ENCODE measurements at places on chromosomes 11 and 22. TPM values are rescaled to one million over a fixed set of nuclear protein-coding genes. Genes with fewer than 3 reads are reported as not detected.

DNA sequence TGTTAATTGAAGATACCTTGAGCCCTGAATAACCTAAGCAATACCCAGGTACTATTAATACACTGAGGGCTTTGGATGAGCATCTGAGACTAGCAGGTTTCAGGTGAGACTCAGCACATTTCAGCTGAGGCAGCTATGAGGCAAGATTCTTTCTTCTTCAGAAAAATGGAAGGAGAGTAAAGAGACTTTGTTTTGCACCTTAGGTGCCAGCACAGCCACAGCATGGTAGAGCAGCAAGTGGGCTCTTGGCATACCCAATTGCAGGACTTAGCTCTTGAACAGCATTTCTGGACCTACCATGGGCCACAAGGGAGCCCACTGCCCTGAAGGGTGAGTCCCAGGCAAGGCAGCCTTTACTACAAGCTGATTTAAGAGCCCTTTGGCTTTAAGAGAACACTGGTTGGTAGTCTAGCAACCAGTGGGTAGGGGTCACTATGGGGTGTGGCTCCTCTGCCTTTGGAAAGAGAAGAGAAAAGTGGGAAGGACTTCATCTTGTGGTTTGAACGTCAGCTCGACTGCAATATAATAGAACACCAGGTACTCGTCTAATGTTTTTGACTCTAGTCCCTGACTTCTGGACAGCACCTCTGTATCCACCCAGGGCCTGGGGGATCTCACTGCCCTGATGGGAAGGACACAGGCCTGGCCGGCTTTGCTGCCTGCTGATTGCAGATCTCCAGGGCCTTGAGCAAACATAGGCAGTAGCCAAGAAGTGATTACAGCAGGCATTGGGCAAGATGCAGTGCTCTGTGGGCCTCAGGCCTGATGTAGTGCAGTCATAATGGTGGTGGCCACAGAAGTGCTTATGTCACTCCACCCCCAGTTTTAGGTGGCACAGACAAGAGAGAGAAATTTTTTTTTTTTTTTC, 73.3 kb downstream of the GLYATL1 start:
- no peak overlapping the region for H3K4me3 ChIP-seq
- no peak for DNase-seq
- H3K27ac ChIP-seq, result no peak overlapping the region
- H3K36me3 ChIP-seq, result no peaks in the 10 kb centered on the region

DNA sequence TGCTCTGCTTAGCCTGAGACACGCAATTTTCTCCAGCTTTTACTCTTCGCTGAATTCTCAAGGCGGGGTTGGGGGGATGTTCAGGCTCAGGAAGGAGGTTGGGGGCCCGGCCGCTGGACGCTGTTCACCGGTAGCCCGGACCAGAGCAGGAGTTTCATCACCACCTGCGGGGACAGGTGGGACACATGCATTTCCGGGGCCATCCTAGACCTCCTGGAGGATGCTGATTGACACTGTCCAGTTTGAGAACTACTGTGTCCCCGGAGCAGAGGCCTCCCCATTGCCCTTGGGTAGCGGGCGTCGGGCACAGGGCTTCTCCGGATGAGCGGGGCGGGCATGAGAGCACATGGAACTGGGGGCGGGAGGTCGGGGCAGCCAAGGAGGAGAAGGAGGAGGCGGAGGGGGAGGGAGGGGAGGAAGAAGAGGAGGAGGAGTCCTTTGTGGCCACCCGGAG, 144.0 kb upstream of the GRK3 start:
- DNase-seq, result no peak
- no peaks in the 10 kb centered on the region for H3K4me1 ChIP-seq
- H3K27me3 ChIP-seq, result no peaks in the 10 kb centered on the region
- H3K4me3 ChIP-seq, result no peak overlapping the region
- H3K27ac ChIP-seq, result no peak overlapping the region

DNA sequence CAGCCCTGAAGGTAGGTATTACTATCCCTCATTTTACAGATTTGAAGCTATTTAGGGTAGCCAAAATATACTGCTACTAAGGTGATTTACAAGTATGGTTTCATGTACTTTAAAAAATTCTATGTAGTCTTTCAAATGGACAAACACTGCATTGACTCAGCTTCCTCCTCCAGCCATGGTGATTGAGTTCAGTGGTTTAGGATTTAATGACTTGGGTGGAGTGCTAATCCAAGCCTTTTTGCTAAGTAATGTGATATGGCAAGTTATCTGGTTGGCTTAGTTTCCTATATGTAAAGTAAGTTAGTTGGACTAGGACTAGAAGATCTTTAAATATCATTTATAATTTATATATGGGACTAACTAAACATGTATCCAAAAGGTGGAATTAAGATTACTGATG, 77.9 kb downstream of the ARHGAP20 start:
- no peaks in the 10 kb centered on the region for H3K27me3 ChIP-seq
- H3K27ac ChIP-seq, result no peak overlapping the region
- no peak for DNase-seq
- peaks cover 2% of the 10 kb centered on the region for H3K36me3 ChIP-seq
- H3K4me1 ChIP-seq, result no peaks in the 10 kb centered on the region

DNA sequence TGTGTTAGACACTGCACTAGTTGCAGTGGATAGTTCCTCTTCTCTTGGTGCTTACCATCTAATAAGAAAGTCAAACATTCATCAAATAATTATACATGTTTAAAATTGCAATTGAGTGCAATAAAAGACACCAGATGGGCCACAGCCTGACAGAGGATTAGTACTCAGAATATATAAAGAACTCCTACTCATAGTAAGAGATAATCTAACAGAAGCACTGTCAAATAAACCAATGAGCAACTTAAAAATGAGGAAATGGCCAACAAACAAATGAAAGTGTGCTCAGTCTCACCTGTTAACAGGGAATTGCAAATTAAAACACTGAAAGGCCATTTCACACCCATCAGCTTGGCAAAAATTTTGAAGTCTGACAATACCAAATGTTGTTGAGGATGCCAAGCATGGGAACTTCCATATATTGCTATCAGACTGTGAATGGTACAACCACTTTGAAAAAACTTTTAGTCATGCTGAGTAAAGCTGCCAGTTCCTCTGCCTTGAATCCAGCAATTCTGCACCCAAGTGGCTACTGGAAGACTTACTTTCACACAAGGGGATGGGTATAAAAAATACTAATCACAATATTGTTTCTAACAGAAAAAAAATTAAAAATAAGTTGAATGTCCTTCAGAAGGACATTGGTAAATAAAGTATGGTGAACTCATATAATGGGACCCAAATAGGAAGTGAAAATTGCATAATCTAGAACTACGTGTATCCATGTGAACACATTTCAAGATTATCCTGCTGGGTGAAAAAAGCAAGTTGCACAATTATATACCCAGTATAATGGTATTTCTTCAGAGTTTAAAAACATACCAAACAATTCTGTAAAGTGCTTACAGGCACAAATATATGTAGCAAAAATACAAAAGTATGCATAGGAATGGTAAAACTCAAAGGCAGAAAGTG, 41.4 kb upstream of the CREB3L1 start:
- no peak for DNase-seq
- H3K36me3 ChIP-seq, result no peaks in the 10 kb centered on the region
- H3K4me3 ChIP-seq, result no peak overlapping the region
- no peak overlapping the region for H3K27ac ChIP-seq

DNA sequence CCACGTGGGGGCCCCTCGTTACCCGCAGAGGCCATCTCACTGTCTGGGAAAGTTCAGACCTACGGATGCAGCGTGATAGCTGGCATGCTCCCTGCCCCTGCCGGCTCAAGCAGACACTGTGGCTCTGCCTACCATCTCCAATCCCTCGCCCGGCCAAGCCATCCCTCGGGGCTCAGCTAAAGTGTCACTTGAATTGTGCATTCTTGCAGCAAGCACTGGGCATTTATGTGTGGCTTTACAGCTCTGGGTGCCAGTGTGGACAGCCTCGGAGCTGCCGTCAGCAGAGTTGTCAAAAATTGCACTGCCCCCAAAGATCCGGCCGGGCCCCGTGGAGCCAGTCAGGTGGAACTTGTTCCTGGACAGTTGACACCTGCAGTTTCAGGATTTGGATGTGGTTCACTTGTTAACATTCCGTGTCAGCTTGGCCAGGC, 75.0 kb upstream of the FGF3 start:
- H3K36me3 ChIP-seq, result no peaks in the 10 kb centered on the region
- peak; percentile 16 for DNase-seq
- no peaks in the 10 kb centered on the region for H3K27me3 ChIP-seq
- H3K4me1 ChIP-seq, result no peaks in the 10 kb centered on the region

The PHF21B gene
- total RNA-seq, result 1.8 TPM

- no peak overlapping the region for H3K4me3 ChIP-seq
- H3K36me3 ChIP-seq, result no peaks in the 10 kb centered on the region
- H3K4me1 ChIP-seq, result no peaks in the 10 kb centered on the region
- no peak overlapping the region for H3K27ac ChIP-seq
Observed at GRCh38 chr22:49855251-49855911, 1.7 kb downstream of the ZBED4 start.

All from aorta (tissue), 5 donors.